ENCODE measurements at places on chromosomes 6 and 20. TPM values are rescaled to one million over a fixed set of nuclear protein-coding genes. Genes with fewer than 3 reads are reported as not detected.

Gene FHL5
- not detected for total RNA-seq

Gene POM121L2
- total RNA-seq = not detected

Gene FILIP1
- 0.52 TPM for total RNA-seq

Gene TGM3
- total RNA-seq = not detected

Gene GLP1R
- total RNA-seq = not detected

Gene KCNB1
- total RNA-seq = 0.99 TPM

Gene OXT
- total RNA-seq = not detected

Gene RTN4IP1
- total RNA-seq = 9.7 TPM

Gene HRH3
- total RNA-seq = not detected

Gene EDN1
- total RNA-seq = 57.2 TPM

Gene METTL24
- not detected for total RNA-seq

Gene TGM2
- 445 TPM for total RNA-seq

Gene SLC32A1
- total RNA-seq = not detected

Gene TGIF2
- 4.0 TPM for total RNA-seq

Gene SNX14
- total RNA-seq = 31.9 TPM

Gene PTGIS
- total RNA-seq = not detected

Gene RAET1E
- total RNA-seq = 2.7 TPM

Gene HLA-DQB1
- not detected for total RNA-seq

Gene CD40
- 4.9 TPM for total RNA-seq

Gene SEMG1
- total RNA-seq = not detected

Gene SGK2
- total RNA-seq = 7.2 TPM

Gene BLTP3A
- total RNA-seq = 4.1 TPM

Gene DAAM2
- total RNA-seq = 0.02 TPM

Gene HAO1
- total RNA-seq = not detected

Gene LY6G5C
- total RNA-seq = 1.4 TPM

Gene MLIP
- total RNA-seq = not detected

Gene POLR1C
- total RNA-seq = 51.0 TPM

Gene RFX6
- not detected for total RNA-seq

Gene RNF217
- total RNA-seq = 6.3 TPM

Gene DEFB132
- not detected for total RNA-seq

Gene RAD21L1
- total RNA-seq = not detected

Gene OTOR
- not detected for total RNA-seq

Gene FAM209B
- total RNA-seq = 1.00 TPM

Gene KLC4
- total RNA-seq = 6.8 TPM

Gene SLC22A2
- not detected for total RNA-seq

Gene RIPPLY2
- total RNA-seq = not detected

Gene PDE10A
- total RNA-seq = 27.5 TPM

Gene CDSN
- total RNA-seq = not detected

Gene LPIN3
- 11.0 TPM for total RNA-seq

Gene GJA1
- 76.3 TPM for total RNA-seq

Gene GSTA2
- not detected for total RNA-seq

Gene EBF4
- 2.7 TPM for total RNA-seq

Gene ATP6V1G2
- total RNA-seq = 0.69 TPM

Gene MROH8
- total RNA-seq = 0.69 TPM

Gene KCNK16
- not detected for total RNA-seq

Gene TMEM170B
- total RNA-seq = 0.86 TPM

Gene DEFB119
- not detected for total RNA-seq

Gene REM1
- 0.18 TPM for total RNA-seq

Gene FANCE
- total RNA-seq = 3.2 TPM

Gene GSTA3
- total RNA-seq = not detected

Gene TCF21
- total RNA-seq = not detected

Gene LY6G6D
- not detected for total RNA-seq

Gene GRIK2
- 0.21 TPM for total RNA-seq

Gene BMP5
- not detected for total RNA-seq

Gene RAMACL
- total RNA-seq = 0.20 TPM

Gene SLC22A3
- total RNA-seq = 44.9 TPM

Gene ETV7
- not detected for total RNA-seq

Gene DNMT3B
- total RNA-seq = 5.1 TPM
